ENCODE measurements at places on chromosomes 16 and 17.
A peak's percentile ranks its signal among the peaks of the same experiment; 100 is the strongest.

GRCh38 chr17:42286411-42287221 lies 1.7 kb upstream of the STAT5A start:
- no peak for DNase-seq

DNA sequence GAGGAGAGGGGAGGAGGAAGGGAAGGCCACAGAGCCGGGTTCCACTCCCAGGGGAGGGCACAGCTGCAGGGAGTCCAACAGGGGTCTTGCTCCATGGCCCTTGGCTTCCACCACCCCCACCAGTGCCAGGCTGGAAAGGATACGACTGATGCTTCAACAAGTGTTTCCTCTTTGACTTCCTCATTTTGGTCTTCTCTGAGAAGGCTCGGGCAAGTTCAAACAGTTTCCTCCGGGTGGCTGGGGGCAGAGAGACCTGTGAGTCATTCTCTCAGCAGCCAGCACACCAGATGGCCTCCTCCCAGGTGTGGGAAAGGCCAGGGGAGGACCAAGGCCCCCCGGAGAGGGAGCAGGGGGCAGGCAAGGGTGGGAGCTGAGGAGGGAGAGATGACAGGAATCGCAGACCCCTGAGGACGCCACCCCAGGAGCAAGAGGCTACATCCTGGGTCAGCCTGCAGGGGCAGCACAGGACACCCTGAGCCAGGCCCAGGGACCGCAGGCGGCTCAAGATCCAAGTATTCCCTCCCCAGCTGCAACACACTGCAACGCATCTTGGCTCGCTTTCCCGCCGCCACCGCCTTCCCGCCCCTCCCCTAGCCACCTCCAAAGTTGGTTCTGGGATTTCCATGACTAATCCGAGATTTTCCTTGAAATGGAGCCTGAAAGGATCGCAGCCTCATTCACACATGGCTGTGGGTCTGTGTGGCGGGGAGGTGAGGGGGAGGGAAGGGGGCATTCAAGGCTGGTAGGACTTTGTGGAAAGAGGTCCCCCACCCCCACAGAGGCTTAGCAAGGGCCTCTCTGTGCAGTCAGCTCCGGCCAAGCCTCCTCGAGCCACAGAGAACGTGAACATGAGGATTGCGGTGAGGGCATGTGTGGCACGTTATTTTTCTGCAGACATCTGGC lies 18.4 kb upstream of the MRPS23 start:
- DNase-seq, result peak; percentile 80

- no peak for DNase-seq
Observed at GRCh38 chr16:11481987-11482386, 104.7 kb downstream of the LITAF start.

GRCh38 chr16:50535506-50536257 lies 12.5 kb upstream of the NKD1 start:
- no peak for DNase-seq

- DNase-seq, result no peak
Observed at GRCh38 chr16:4561596-4561995, 5.5 kb downstream of the C16orf96 start.

DNA sequence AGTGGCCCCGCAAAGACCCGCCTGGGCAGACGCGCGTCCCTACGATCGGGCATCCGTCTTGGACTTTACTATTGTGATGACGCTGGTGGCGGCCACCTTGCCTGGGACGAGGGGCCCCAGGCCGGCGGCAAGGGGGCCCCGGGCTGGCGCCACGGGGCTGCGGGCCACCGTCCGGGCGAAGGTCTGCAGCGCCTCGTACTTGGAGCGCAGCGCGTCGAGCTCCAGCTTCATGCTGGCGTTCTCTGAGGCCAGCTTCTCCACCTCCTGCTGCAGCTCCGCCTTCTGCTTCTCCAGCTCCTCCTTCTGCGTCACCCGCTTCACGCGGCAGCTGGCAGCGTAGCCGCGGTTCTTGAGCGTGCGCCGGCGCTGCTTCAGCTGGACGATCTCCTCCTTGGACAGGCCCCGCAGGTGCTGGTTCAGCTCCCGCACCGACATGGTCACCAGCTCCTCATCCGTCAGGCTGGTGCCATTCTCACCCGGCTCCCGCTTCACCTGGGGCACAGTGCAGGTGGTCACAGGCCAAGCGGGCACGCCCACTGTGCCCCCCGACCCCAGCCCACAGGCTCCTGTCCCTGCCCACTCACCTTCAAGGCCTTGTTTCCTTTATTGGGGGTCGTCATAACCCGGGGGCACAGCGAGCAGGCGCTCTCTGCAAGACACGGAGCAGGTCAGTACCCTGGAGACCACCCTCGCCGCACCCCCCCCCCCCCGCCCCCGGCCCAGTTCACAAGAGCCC lies 4.8 kb upstream of the SIRT7 start:
- DNase-seq, result no peak

DNA sequence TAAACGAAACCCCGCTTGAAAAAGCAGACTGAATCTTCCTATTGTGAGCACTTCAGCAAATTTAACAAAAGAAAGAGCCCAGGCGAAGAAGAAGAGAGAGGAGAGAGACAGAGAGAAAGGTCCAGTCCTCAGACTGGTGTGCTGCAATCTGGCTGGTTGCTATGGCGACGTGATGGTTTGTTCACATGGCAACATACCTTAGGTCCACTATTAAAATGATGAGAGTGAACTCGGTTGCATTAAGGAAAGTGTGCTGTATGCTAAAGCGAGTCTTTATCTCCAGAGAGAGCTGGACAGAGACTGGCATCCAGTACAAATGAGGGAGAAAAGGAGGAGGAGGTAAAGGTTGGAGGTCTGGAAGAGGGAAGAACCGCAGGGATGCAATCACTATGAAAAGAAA lies 271.8 kb upstream of the ZFHX3 start:
- DNase-seq, result no peak

DNA sequence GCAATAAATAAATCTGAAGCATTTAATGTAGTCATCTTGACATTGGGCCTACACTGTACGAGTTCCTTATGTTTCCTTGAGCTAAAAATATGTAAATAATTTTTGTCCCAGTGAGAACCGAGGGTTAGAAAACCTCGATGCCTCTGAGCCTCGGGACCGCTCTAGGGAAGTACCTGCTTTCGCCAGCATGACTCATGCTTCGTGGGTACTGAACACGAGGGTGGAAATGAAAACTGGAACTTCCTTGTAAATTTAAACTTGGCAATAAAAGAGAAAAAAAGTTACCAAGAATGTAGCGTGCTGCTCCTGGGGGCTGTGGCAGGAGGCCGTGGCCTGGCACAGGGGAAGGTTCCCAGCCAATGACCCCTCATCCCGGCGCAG lies 74.1 kb downstream of the SOCS1 start:
- peak; percentile 51 for DNase-seq

GRCh38 chr16:2919511-2920255 lies 8.0 kb downstream of the FLYWCH1 start:
- DNase-seq, result peak; percentile 51

- DNase-seq, result peak; percentile 74
Observed at GRCh38 chr17:45296003-45296832, 20.6 kb downstream of the MAP3K14 start.

GRCh38 chr16:84818989-84819643 lies 669 bp upstream of the CRISPLD2 start:
- no peak for DNase-seq

- DNase-seq, result no peak
Observed at GRCh38 chr16:55899857-55900256, 24.7 kb upstream of the CES5A start.

Data from germinal center (tissue), 1 donor.